ENCODE measurements at places on chromosomes 1 and 21. TPM values are rescaled to one million over a fixed set of nuclear protein-coding genes. Genes with fewer than 3 reads are reported as not detected.

The OR2AK2 gene
- total RNA-seq, result not detected

The MED8 gene
- 31.5 TPM for total RNA-seq

The DMBX1 gene
- not detected for total RNA-seq

The GBP6 gene
- total RNA-seq, result 0.39 TPM

The ZNF593OS gene
- total RNA-seq, result not detected

The KLF17 gene
- not detected for total RNA-seq

The WDR47 gene
- total RNA-seq, result 22.5 TPM

The LCE6A gene
- 4.4 TPM for total RNA-seq

The CHD5 gene
- 1.4 TPM for total RNA-seq

The PLK3 gene
- 26.1 TPM for total RNA-seq

The C1orf185 gene
- not detected for total RNA-seq

The DENND2C gene
- total RNA-seq, result 14.9 TPM

The S100A8 gene
- total RNA-seq, result 337 TPM

The SELENBP1 gene
- total RNA-seq, result 46.2 TPM

The DHRS3 gene
- total RNA-seq, result 31.5 TPM

The TCHHL1 gene
- total RNA-seq, result 17.4 TPM

The KRTAP6-2 gene
- not detected for total RNA-seq

The TMEM201 gene
- total RNA-seq, result 4.1 TPM

All from skin of body (tissue), 3 donors.